CD4-positive, alpha-beta T cell treated with Interleukin-4 for 1 hour (primary cell): ENCODE measurements at places on chromosomes 13 and 19.

DNA sequence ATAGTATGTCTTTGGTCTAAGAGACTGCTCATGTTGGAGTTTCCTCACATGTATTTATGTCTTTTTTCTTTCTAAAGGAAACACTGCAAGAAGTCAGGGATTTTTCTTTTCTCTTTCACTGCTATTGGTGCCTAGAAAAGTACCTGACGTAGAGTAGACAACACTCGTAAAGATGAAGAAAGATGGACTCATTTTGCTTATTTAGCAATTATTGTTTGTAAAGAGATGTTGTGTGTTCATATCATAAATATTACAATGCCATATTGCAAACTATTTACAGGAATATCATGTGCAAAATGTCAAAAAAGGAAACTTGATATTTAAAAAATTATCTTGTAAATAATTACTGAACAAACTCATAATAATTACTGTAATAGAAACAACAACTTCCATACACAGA is 2711.5 kb upstream of the PCDH20 start:
- no peak for DNase-seq

GRCh38 chr13:20588529-20589110 is 21.7 kb downstream of the IFT88 start:
- DNase-seq = no peak

DNA sequence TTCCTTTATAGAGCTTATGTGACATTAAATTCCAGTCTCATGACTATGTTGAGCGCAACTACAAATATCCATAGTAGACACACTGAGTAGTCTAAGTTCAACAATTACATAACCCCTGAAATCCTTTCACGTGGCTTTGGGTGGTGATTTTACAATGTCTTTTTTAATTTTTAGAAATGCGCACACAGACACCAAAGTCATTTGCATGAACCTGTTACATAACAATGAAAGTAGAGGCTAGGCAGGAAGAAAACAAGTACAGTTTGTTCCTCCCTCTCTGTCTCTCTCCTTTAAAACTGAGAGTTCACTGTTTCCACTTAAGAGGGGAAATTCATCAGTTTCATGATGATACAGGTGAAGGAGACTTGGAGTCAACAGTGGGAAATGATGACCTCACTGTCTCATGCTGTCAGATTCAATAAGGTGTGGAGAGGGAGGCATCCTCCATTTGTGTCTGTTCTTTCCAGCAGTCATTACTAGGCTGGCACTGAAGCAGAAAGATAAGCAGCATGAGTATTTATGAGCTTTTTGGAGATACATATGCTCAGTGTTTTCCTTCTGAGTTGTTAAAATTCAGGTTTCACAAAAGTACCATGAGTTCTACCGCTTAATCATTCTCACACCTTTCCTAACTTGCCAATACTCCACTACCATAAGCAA is 201.8 kb downstream of the LHFPL6 start:
- DNase-seq = peak; percentile 1

DNA sequence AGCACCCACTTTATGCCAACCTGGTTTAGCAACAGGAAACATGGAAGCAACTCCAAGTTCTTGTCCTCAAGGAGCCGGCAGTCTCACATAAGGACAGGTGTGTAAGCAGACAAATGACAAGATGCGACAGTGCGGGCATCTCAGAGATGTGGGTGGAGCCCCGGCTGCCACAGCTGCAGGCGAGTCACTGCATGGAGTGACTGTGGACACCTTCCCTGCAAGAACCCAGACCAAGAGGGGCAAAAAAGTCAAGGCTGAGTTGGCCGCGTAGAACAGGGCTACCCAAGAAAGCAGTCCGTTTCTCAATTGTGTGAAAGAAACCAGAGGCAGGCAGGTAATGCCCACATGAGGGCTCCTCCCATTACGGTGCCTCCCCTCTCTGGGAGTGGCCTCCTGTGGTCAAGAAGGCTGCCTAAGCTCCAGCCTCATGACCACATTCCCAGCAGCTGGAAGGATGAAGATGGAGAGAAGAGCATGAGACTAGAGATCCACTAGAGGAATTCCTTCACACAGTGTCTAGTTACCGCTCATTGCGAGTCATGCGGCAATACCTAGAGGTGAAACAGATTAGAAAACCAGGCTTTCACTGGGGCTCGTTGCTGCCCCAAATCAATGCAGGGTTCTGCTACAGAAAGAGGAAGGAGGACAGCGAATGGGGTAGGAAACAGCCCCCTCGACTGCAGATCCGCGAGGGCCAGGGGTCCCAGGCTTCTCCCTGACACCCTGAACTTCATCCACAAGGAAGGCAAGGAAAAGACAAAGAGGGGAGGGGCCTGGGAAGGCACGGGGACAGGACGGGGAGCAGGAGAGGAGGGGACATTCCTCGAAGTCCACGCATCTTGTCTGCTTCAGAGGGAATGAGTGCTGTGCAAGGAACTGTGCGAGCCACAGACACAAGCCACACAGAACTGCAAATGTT is 80.2 kb downstream of the SPACA7 start:
- no peak for DNase-seq

DNA sequence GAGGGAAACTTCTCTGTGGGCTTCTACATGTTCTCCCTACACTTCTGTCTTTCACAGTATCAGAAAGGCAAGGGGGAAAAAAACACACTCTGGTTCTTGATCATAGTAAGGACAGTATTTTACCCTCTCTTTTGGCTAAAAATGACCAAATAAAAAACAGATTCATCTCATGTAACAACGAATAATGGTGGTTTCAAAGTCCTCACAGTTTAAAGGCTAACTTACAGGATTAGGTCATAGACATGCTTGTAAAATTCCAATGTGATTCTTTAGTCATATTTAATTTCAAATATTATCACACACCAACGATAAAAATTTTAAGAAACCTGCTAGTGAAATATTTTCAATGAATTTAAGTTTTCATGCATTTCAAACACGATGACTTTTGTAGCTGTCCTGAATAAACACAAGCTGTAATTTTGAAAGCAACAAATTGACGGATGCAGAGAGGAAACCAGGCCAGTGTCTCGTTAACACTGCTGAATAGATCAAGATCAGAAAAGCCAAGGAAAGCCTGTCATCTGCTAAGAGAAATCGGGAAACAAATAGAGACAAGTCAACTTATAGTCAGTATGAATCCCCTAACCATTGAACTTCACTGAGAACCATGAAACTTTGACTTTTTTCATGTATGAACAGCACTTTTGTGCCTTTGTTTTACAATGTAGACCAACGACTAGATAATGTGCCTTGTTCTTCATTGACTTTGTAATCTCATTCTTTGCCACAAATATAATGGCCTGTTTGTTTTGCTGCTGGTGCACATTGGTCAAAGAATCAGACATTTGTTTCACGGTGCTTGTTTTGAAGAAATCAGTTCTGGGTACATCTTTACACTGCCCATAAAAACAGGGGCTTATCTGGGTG is 22.0 kb downstream of the MBNL2 start:
- no peak for DNase-seq

DNA sequence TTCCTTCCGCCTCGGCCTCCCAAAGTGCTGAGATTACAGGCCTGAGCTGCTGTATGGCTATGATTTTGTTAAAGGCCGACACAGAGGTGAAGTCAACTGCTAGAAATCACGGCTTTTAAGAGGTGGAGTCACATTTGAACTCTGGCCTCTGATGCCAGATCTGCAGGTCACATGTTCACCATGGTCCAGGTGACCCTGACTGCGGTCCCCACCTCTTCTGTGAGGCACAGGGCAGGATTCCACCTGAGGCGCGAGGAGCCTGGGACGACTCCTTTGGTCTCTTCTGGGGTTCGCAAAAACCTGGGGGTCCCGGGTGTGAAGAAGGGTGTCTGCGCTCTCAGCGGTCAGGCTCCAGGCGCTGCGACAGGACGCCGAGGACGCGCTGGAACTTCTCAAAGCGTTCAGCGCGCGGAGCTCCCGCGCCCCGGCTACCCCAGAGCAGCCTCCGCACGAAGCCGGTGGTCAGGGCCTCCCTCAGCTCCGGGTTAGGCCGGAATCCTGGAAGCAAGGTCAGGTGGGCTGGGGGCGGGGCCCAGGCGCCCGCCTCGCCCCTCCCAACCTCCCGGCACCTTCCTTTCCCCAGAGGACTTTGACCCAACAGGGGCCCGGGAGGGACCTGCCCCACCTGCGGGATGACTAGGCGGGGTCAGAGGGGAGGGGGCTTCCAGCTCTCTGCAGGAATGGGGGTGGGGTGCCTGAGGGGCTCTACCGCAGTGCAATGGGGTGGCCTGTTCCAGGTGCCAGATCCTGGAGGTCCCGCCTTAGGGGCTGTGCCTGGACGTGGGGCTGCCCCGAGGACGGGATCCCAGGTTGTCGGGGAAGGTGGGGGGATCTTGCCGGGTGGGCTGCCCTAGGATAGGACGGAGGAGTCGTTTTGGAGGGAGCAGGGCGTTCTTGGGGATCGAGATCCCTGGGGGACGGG is 13.0 kb downstream of the TRIP10 start:
- no peak for DNase-seq

DNA sequence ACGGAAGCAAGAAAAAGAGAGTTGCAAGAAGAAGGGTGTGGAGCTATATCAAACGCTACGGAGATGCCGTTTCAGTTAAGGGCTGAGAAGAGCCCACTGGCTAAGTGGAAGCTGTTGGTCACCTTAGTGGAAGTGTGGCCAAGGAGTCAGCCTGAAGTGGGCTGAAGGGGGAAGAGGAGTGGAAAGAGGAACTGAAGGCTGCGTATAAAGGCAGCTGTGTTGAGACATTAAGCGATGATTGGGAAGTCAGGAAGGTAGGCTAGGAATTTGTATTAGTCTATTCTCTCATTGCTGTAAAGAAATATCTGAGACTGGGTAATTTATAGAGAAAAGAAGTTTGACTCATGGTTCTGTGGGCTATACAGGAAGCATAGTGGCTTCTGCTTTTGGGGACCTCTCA is 14.1 kb upstream of the FRY start:
- DNase-seq = no peak

- DNase-seq = peak; percentile 57
Observed at GRCh38 chr19:38213911-38214625, 10.0 kb downstream of the DPF1 start.

- no peak for DNase-seq
Observed at GRCh38 chr13:66128201-66128600, 1101.9 kb downstream of the PCDH9 start.

- no peak for DNase-seq
Observed at GRCh38 chr13:25836574-25837336, 215.1 kb downstream of the SHISA2 start.

GRCh38 chr13:22926748-22927400 is 253.9 kb upstream of the SGCG start:
- no peak for DNase-seq

GRCh38 chr13:51262501-51263211 is 40.5 kb downstream of the FAM124A start:
- DNase-seq = no peak

DNA sequence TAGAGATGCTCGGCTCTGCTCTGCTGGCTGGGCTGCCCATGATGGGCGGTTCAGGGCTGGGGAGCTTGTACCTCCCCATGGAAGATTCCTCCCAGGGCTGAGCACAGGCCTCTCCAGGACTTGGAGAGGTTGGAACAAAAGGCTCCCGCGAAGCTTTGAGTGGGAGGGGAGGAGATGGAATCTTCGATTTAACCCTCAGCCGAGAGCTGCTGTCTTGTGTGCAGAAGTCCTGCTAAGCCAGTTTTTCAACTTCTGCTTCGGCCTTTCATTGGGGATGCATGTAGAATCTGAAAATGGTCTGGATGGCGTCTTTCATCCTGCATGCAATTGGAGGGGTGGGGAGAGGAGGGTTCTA is 163.3 kb downstream of the KDM4B start:
- no peak for DNase-seq

DNA sequence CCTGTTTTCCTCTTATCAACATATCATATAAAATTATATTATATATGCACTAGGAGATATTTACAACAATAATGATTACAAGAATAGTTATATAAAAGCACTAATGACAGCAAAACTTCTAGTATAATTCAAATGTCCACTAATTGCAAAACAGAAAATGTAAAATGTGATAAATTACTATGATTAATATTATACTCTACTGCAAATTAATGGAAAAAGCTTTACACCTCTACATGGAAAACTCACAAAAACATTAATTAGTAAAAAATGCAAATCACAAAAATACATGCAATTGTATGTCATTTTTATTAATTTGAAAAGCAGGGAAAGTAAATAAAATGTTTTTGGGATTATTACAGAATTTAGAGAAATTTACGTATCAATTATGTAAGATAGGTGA is 681.0 kb upstream of the PCDH20 start:
- DNase-seq = no peak

DNA sequence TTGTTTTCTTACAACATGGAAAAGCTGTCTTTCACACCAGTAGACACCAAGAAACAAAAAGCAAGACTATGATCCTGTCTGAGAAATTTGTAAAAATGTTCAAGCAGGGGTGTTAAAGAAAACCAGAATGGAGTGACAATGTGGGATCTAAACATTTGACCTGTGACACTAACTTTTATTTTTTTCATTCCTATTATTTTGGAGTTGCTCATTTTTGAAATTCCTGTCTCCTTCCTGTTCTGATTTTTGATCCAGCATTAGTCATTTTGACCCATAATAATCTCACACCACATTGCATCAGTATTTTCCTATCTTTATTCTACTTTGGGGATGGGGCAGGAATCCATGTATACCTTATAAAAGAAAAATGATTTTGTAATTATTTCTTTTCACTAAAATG is 164.2 kb downstream of the DLEU7 start:
- no peak for DNase-seq

GRCh38 chr19:1672038-1672768 is 19.8 kb upstream of the TCF3 start:
- DNase-seq = peak; percentile 50

GRCh38 chr13:27961227-27962085 is 7.7 kb downstream of the CDX2 start:
- no peak for DNase-seq

GRCh38 chr13:41858780-41859179 is 102.1 kb downstream of the VWA8 start:
- DNase-seq = no peak

DNA sequence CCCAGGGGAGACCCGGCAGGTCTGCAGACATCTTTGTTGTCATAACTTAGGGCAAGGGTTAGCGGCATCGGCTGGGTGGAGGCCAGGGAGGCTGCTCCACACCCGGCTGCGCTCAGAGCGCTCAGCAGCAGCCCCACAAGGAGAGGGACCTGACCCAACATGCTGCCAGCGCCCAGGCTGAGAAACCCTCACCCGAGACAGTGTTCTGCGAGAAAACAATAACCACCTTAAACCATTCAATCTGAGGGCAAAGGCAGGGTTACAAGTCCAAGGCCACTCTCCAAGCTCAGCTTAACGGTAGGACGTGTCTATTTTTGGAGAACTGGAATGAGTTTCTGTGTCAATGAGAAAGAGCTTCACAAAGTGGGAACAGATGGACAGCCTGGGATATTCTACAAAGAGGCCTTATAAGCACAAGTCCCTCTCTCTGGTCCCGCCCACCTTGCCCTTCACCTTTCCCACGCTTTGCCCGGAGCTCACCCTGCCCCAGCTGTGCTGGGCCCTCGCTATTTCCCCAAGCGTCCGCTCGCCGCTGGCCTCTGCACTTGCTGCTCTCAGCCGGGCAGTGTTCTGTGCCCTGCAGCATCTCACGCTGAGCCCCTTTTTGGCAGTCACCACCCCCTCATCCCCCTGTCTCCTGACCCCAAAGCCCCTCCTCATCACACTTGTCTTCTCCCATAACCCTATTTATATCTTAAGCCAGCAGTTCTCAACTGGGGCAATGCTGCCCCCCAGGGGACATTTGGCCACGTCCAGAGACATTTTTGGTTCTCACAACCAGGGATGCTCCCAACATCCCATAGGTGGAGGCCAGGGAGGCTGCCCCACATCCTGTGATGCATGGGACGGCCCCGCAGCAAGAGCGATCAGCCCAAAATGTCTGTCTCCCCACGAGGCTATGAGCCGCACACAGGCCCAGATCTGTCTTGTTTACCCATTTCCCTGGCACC is 17.6 kb downstream of the PPP1R12C start:
- DNase-seq = no peak
